GM12878 (cell line): ENCODE measurements at places on chromosomes 12 and 14. TPM values are rescaled to one million over a fixed set of nuclear protein-coding genes. Genes with fewer than 3 reads are reported as not detected.

The CCDC60 gene
- 0.19 TPM in 1 of 2 replicates, not detected in the other for polyA plus RNA-seq

The DBX2 gene
- not detected in 2 replicates for polyA plus RNA-seq

The CMA1 gene
- polyA plus RNA-seq = not detected in 2 replicates

The CLEC7A gene
- polyA plus RNA-seq = 0.06 TPM in 1 of 2 replicates, not detected in the other

The COX8C gene
- polyA plus RNA-seq = not detected in 2 replicates

The ORAI1 gene
- 7.7 and 8.0 TPM in 2 replicates for polyA plus RNA-seq

The KCNH3 gene
- 0.37 TPM in 1 of 2 replicates, not detected in the other for polyA plus RNA-seq

The CS gene
- polyA plus RNA-seq = 190 and 196 TPM in 2 replicates

DNA sequence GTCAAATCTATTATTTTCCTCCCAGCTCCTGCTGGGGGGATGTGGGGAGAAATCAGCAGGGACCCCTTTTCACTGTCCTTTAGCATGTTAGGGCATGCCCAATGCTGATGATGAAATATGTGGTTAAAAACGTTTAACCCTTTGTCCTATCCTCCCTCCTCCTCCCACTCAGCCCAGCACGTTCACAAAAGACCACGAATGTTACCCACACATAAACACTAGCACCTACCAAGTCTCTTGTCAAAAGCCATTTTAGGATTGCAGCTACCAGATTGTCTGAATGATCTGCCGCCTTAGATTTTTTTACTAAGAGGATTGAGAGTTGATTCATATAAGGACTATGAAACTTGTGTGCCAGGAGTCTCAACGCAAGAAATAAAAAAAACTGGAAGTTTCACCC, 70.4 kb downstream of the TBK1 start:
- no peak overlapping the region for H3K4me3 ChIP-seq
- H3K36me3 ChIP-seq = no peaks in the 10 kb centered on the region
- peaks cover 2% of the 10 kb centered on the region; the same call in 1 of the 2 replicates for H3K27me3 ChIP-seq
- H3K4me1 ChIP-seq = no peaks in the 10 kb centered on the region; the same call in 1 of the 2 replicates
- H3K27ac ChIP-seq = no peak overlapping the region

- no peaks in the 10 kb centered on the region for H3K27me3 ChIP-seq
- H3K27ac ChIP-seq = no peak overlapping the region
- no peaks in the 10 kb centered on the region for H3K4me1 ChIP-seq
- H3K4me3 ChIP-seq = no peak overlapping the region
- no peaks in the 10 kb centered on the region for H3K36me3 ChIP-seq
- no peak for DNase-seq
Measured at GRCh38 chr12:111826316-111826715, 15.7 kb upstream of the MAPKAPK5 start.

- peaks cover 18% of the 10 kb centered on the region for H3K4me1 ChIP-seq
- H3K27ac ChIP-seq = peak overlapping the region; percentile 61
- H3K4me3 ChIP-seq = no peak overlapping the region
- DNase-seq = no peak
- H3K36me3 ChIP-seq = peaks cover 2% of the 10 kb centered on the region
Measured at GRCh38 chr12:11703378-11703777, 53.9 kb downstream of the ETV6 start.

DNA sequence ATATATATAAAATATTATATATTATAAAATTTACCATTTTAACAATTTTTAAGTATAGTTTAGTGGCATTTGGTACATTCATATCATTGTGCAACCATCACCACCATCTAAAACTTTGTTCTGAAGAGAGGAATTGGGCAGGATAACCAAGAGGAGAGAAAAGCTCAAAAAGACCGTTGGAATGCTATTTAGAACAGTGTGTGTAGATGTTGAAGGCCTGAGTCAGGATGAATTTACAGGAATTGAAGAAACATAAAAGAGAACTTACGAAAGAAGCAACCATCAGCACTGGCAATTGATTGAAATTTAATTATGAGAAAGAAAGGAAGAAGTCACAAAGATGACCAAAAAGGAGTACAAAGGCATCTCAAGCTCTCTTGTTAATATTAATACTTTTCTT, 196.9 kb upstream of the PWP1 start:
- H3K4me1 ChIP-seq = peaks cover 11% of the 10 kb centered on the region; the same call in 1 of the 2 replicates
- no peak overlapping the region for H3K27ac ChIP-seq
- H3K27me3 ChIP-seq = no peaks in the 10 kb centered on the region
- no peaks in the 10 kb centered on the region for H3K36me3 ChIP-seq

DNA sequence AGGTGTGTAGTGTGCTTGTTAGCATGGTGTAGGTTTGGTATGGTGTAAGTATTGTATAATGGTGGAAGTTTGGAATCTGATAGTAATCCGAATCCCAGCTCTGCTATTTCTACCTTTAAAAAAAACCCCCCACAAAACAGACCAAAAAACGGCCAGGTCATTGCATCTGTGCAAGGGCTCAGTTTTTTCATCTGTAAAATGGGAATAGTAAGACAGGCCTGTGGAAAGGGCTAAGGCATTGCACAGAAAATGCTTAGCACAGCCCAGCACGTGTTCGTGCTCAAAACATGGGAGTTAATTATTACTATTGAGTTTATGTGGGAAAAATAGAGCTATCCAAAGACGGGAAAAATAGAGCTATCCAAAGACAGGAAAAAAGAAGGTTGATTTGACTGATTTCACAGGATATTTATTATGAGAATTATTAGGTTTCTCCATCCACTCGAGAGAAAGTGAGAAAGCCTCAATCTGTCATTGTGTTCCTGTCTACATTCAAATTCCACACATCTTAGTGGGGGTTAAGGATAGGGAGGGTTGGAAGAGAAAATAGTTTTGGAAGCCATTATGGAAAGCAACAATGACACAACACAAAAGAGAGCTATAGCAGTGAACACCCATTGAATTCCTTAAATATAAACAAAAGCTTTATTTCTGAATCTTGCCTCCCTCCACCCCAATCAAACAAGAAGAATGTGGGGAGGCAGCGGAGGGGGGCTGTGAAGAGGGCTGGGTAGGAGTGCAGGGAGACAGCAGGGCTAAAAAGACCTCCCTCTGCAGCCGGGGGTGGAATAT, 126.8 kb upstream of the MAX start:
- 0 out of 2 replicates have a peak overlapping the region, but pooled peaks have one; percentile 26 for H3K4me3 ChIP-seq
- DNase-seq = no peak
- peak overlapping the region; percentile 64 for H3K27ac ChIP-seq
- H3K4me1 ChIP-seq = peaks cover 47% of the 10 kb centered on the region
- H3K27me3 ChIP-seq = no peaks in the 10 kb centered on the region

DNA sequence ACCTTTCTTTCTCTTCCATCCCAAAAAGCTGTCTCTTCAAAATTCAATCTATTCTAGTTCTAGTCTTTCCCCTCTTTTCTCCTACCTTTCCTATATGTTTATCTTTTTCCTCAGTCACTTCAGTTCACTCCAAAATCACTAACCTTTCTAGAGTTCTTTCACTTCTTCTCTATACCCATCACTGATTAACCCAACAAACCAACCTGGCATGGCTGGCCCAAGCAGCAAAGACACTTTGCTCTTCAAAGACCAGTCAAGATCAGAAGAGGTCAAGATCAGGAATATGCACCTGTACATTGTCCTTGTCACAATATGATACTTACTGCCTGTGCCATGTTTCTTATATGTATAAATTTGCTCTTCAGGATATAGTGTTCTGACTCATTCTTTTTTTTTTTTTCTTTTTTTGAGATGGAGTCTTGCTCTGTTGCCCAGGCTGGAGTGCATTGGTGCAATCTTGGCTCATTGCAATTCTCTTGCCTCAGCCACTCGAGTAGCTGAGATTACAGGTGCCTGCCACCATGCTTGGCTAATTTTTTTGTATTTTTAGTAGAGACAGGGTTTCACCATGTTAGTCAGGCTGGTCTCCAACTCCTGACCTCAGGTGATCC, 112.9 kb downstream of the C12orf42 start:
- DNase-seq = no peak
- H3K4me3 ChIP-seq = no peak overlapping the region
- no peaks in the 10 kb centered on the region for H3K36me3 ChIP-seq
- no peaks in the 10 kb centered on the region for H3K27me3 ChIP-seq

GRCh38 chr14:102591372-102591943, 991 bp upstream of the RCOR1 start:
- no peaks in the 10 kb centered on the region for H3K27me3 ChIP-seq
- H3K4me3 ChIP-seq = peak overlapping the region; percentile 96
- no peaks in the 10 kb centered on the region for H3K36me3 ChIP-seq
- H3K27ac ChIP-seq = peak overlapping the region; percentile 92
- 0 out of 2 replicates have a peak, but pooled peaks cover 4% of the 10 kb centered on the region for H3K4me1 ChIP-seq

DNA sequence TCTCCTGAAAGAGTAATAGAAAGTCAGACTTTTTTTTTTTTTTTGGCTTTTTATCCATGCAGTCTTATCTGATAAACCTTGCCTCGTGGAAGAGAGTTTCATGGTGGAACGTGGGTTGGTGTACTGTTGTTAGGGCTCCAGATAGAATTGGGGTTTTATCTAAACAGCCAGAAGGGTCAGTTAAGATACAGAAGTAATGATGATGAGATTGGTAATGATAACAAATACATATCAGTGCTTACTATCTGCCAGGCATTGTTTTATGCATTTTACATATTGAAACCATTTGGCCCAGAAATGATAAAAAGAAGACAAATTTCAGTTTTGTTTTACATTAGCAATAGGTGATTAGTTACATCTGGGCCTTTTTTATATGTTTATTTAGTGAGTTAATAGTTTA, 372.8 kb upstream of the PRICKLE1 start:
- no peaks in the 10 kb centered on the region for H3K4me1 ChIP-seq
- H3K36me3 ChIP-seq = no peaks in the 10 kb centered on the region
- no peak overlapping the region for H3K4me3 ChIP-seq
- H3K27ac ChIP-seq = no peak overlapping the region
- no peaks in the 10 kb centered on the region for H3K27me3 ChIP-seq

GRCh38 chr12:33825986-33826602, 196.2 kb upstream of the ALG10 start:
- no peak overlapping the region for H3K27ac ChIP-seq
- H3K27me3 ChIP-seq = no peaks in the 10 kb centered on the region
- no peaks in the 10 kb centered on the region for H3K4me1 ChIP-seq
- no peak overlapping the region for H3K4me3 ChIP-seq
- DNase-seq = no peak

DNA sequence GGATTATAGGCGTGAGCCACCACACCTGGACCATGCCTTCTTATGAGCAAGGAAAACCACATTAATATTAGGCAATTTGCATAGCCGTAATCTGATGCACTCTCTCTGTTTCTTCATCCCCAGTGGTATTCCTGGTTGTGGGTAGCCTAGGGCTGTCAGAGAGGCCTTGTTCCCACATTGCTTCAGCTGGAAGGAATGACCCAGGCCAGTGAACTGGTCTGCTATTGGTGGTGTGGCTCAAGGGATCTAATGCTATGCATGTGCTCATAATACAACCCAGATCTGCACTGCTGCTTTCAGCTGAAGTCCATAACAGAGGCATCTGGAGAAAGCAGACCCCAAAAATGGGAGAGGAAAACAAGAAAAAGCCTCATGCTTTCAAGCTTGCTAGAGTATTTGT, 33.1 kb upstream of the G2E3 start:
- H3K27me3 ChIP-seq = no peaks in the 10 kb centered on the region
- no peaks in the 10 kb centered on the region for H3K4me1 ChIP-seq
- no peak overlapping the region for H3K4me3 ChIP-seq
- DNase-seq = no peak
- H3K27ac ChIP-seq = no peak overlapping the region
- H3K36me3 ChIP-seq = no peaks in the 10 kb centered on the region

- DNase-seq = no peak
- H3K4me3 ChIP-seq = no peak overlapping the region
- H3K36me3 ChIP-seq = no peaks in the 10 kb centered on the region
- no peak overlapping the region for H3K27ac ChIP-seq
- no peaks in the 10 kb centered on the region for H3K4me1 ChIP-seq
Measured at GRCh38 chr14:36479344-36479743, 40.7 kb downstream of the NKX2-1 start.

GRCh38 chr14:64705381-64706118, 1.3 kb downstream of the PLEKHG3 start:
- peaks cover 5% of the 10 kb centered on the region; the same call in 1 of the 2 replicates for H3K4me1 ChIP-seq
- no peak for DNase-seq
- no peaks in the 10 kb centered on the region for H3K36me3 ChIP-seq
- H3K4me3 ChIP-seq = no peak overlapping the region
- no peak overlapping the region for H3K27ac ChIP-seq
- peaks cover 5% of the 10 kb centered on the region; the same call in 1 of the 2 replicates for H3K27me3 ChIP-seq

GRCh38 chr12:55931317-55931779, 386 bp downstream of the DGKA start:
- no peaks in the 10 kb centered on the region for H3K36me3 ChIP-seq
- no peaks in the 10 kb centered on the region for H3K27me3 ChIP-seq
- no peak for DNase-seq
- H3K27ac ChIP-seq = peak overlapping the region; percentile 83

GRCh38 chr12:131800594-131801135, 27.5 kb upstream of the MMP17 start:
- H3K4me3 ChIP-seq = no peak overlapping the region
- no peak for DNase-seq
- H3K27me3 ChIP-seq = no peaks in the 10 kb centered on the region
- H3K27ac ChIP-seq = no peak overlapping the region
- H3K4me1 ChIP-seq = no peaks in the 10 kb centered on the region
- H3K36me3 ChIP-seq = peaks cover 2% of the 10 kb centered on the region

DNA sequence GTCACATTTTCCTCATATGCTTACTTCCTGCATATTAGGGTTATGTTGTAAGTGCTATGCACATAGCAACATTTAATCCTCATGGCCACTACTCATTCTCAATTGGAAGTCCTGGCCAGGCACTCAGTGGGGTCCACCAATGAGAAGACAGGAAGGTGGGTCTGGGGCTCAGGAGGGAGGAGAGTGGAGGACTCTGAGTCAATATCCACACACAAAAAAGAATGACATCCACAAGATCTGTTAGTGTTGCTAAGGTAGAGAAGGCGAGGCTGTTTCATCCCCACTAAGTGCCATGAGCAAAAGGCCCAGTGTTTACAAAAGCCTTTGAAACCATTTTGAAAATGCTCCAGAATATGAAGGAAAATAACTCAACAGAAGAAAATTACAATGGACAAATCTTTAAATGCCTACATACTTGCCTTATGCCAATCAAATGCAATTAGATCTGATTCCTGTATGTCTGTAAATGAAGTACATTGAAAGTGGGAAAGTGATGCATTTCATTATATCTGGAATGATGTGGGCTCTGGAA, 53.9 kb downstream of the EID3 start:
- no peak overlapping the region for H3K4me3 ChIP-seq
- no peak overlapping the region for H3K27ac ChIP-seq
- no peaks in the 10 kb centered on the region for H3K4me1 ChIP-seq
- DNase-seq = no peak
- no peaks in the 10 kb centered on the region for H3K27me3 ChIP-seq
- H3K36me3 ChIP-seq = no peaks in the 10 kb centered on the region; the same call in 1 of the 2 replicates

GRCh38 chr14:104181761-104182530, 43.6 kb downstream of the KIF26A start:
- no peak overlapping the region for H3K27ac ChIP-seq
- no peak for DNase-seq
- H3K4me1 ChIP-seq = no peaks in the 10 kb centered on the region
- no peaks in the 10 kb centered on the region for H3K27me3 ChIP-seq
- H3K4me3 ChIP-seq = no peak overlapping the region
- no peaks in the 10 kb centered on the region for H3K36me3 ChIP-seq

GRCh38 chr12:100141998-100142850, 450 bp downstream of the BLTP3B start:
- peaks cover 14% of the 10 kb centered on the region for H3K4me1 ChIP-seq
- H3K27me3 ChIP-seq = no peaks in the 10 kb centered on the region
- H3K4me3 ChIP-seq = peak overlapping the region; percentile 88
